ENCODE measurements at places on chromosomes 7 and 10. TPM values are rescaled to one million over a fixed set of nuclear protein-coding genes. Genes with fewer than 3 reads are reported as not detected.

GRCh38 chr7:149669121-149669818 is 104.1 kb downstream of the ZNF467 start:
- peak; percentile 19 for DNase-seq

GRCh38 chr7:154867068-154867467 is 135.9 kb downstream of the PAXIP1 start:
- DNase-seq = no peak

DNA sequence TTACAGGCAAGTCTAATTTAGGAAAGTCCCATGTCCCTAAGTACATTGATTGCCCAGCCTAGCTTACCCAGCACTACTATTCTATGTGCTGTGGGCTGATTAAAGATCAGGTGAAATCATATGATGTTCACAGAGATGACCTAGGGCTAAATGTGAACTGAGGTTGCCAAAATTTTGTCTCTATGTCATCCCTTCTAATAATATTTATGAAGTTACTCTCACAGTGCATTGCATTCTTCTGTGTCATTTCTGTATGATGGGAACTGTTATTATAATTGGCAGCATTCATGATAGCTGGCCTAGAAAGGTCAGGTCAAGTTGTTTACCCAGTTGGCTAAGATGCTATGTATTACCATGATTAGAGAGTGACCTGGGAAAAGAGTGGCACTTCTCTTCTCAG is 2.8 kb upstream of the PDK4 start:
- DNase-seq = no peak

- peak; percentile 76 for DNase-seq
Observed at GRCh38 chr10:60480865-60481563, 91.3 kb upstream of the ANK3 start.

MSS51 gene
- 1.3 TPM for polyA plus RNA-seq

AKR1C3 gene
- 0.22 TPM for polyA plus RNA-seq

GRCh38 chr7:111933609-111934008 is 272.6 kb downstream of the DOCK4 start:
- DNase-seq = no peak

- no peak for DNase-seq
Observed at GRCh38 chr10:11098666-11099065, 81.0 kb downstream of the CELF2 start.

- DNase-seq = no peak
Observed at GRCh38 chr10:31395695-31396094, 76.7 kb downstream of the ZEB1 start.

CYP3A4 gene
- not detected for polyA plus RNA-seq

Data from IMR-90 (cell line).